ENCODE measurements at places on chromosomes 11 and 22.
A peak's percentile ranks its signal among the peaks of the same experiment; 100 is the strongest.

DNA sequence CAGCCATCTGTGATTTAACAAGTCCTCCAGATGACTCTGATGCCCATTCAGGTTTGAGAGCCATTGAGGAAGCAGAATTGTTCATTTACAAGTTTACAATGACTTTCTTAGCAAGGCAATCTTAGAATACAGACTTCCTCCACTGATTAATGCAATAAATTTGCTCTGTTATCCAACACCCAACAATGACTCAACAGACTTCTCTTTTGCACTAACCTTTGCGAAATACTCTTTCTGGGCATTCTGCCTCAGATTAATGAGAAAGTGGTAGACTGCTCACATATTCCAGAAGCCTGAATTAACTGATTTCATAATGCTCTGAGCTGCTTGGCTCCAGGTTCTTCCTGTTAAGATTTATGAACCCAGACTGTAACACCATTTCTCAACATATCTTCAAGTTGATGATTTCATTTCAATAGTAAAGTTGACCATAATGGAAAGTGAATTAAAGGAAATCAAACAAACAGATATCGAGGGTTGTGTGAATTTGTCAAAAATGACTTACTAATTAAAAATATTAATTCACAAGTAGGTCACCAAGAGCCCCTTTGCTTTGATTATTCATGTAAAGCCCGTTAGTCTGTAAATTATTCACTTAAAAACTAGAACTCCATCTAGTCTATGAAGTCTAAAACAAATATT, 70.5 kb upstream of the BLID start:
- peak; percentile 43 for DNase-seq

GRCh38 chr22:49440931-49441330, 386.7 kb downstream of the BRD1 start:
- DNase-seq: no peak

GRCh38 chr22:22397292-22397870, 111.2 kb downstream of the ZNF280B start:
- DNase-seq: no peak

DNA sequence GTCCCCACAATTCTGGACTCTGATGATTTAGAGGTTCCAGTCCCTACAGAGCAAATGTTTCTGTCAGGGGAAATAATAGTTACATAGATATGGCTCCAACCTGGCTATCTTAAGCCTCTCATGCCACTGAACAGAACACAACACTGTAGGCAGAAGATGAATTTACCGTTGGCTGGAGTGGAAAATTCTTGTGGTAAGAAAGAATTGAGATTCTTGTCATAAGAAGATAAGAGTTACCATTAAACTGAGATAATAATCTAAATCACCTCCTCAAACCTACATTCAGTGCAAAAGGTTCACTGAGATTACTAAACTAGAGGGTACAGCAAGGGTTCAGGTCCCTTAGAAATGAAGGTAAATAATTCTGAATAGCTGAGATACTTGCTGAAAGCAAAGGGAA, 10.1 kb upstream of the NAALAD2 start:
- no peak for DNase-seq

- no peak for DNase-seq
Measured at GRCh38 chr11:57324154-57324885, 432 bp downstream of the TNKS1BP1 start.

GRCh38 chr11:120801801-120802689, 221.9 kb upstream of the TBCEL start:
- peak; percentile 16 for DNase-seq

- DNase-seq: no peak
Measured at GRCh38 chr11:99519095-99519494, 498.3 kb downstream of the CNTN5 start.

DNA sequence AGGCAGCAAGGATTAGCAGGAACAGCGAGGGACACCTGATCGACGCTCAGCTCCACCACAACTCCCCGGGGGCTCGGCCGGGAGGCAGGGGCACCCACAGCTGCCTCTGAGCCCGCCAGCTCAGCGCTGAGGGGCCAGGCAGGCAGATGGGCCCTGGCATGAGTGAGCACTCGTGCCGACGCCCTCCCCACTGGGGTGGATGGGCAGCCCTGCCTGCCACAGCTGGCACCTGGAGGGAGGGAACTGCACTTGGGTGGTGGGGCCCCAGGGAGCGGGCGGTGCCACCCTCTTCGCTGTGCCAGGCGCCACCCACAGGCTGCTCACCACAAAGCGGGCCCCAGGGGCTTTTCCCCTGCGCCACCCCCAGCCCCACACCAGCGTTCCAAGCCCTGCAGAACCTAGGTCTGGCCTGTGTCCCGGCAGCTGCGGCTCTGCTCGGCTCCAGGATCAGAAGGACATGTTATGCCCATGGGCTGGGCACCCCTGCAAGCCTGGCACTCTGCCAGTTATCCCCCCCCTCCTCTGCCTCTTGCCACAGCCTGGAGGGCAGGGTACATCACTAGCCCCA, 28.8 kb downstream of the WNT7B start:
- no peak for DNase-seq

DNA sequence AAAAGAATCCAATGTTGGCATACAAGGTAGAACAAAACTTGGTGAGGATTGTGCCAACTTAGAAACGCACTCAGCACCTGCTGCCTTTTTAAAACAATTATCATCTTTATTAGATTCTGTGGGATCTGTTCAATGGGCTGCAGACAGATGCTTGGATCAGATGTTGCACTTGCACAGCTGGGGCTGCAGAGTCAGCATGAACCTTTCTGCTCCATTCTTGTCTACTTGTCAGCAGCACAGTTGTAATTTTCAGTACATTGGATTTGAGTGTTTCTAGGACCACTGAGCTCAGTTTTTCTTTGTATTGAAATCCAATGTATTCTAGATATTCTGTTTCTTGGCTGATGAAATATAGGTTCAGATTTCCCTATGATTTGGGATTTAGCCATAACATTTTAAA, 164.5 kb downstream of the LUZP2 start:
- no peak for DNase-seq
